ENCODE measurements at places on chromosomes 12 and 14.

DNA sequence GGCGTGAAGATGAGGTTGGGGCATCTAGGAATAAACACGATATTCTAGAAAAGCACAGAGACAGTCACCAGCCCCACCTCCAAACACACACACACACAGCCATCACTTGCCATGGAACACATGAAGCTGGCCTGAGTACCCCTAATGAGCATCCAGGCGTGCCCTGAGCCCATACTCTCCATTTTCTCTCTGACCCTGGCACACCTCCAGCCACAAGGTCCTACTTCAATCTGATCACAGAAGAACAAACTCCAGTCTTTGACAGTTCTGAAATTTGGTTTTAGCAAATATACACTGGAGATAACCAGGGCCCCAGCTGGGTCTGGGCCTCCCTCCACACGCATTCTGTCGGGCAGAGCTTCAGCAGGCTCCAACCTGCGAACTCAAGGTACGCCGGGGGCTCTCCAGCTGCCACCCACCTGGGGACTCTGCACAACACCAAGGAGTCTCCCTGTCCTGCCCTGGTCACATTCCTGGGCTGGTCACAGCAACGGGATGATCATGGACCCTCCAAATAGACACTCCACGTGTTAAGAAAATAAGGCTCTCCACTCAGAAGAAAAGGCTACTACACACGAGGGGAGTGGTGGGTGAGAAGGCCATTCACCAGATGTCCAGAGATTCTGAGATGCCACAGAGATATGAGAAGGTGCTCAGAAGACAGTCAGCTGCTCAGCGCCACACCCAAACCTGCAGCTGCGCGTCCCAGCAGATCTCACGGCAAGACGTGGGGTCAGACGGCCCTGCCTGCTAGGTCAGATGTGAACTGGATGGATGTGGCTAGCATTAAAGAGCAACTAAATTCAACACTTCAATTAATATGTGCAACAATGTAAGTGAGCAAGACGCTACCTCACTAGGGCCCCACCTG lies 57.0 kb upstream of the PNMA1 start:
- no peak for DNase-seq

DNA sequence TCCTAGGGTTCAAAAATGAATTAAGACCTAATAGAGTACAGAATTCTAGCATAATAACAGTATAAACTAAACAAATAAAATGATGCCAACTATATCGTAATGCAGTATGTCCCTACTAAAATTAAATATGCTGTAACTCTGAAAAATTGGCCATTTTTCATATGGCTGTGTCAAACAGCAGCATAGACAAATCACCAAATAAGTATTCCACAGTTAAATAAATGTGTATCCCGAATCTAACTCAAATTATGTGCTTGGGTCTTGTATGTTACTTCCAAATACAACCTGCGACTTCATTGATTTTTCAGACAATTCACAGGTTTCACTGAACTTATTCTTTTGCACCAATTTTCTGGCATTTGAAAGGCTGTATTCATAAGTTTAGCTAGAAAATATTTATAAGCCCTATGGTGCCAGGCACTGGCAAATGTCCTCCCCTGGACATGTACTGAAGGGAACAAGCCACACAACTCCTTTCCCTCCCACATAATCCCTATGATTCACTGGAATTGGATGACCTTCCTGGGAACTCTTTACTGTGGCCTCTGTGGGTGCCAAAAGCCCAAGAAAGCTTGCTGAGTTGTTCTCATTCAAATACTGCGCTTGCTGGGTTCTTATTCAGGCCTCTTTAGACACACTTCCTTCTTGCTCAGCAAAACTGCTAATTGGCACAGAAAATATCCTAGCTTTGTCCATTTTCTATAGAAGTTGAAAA lies 108.8 kb downstream of the KITLG start:
- no peak for DNase-seq

- no peak for DNase-seq
These were observed 36.0 kb downstream of the RTRAF start for GRCh38 chr14:52025310-52025709.

DNA sequence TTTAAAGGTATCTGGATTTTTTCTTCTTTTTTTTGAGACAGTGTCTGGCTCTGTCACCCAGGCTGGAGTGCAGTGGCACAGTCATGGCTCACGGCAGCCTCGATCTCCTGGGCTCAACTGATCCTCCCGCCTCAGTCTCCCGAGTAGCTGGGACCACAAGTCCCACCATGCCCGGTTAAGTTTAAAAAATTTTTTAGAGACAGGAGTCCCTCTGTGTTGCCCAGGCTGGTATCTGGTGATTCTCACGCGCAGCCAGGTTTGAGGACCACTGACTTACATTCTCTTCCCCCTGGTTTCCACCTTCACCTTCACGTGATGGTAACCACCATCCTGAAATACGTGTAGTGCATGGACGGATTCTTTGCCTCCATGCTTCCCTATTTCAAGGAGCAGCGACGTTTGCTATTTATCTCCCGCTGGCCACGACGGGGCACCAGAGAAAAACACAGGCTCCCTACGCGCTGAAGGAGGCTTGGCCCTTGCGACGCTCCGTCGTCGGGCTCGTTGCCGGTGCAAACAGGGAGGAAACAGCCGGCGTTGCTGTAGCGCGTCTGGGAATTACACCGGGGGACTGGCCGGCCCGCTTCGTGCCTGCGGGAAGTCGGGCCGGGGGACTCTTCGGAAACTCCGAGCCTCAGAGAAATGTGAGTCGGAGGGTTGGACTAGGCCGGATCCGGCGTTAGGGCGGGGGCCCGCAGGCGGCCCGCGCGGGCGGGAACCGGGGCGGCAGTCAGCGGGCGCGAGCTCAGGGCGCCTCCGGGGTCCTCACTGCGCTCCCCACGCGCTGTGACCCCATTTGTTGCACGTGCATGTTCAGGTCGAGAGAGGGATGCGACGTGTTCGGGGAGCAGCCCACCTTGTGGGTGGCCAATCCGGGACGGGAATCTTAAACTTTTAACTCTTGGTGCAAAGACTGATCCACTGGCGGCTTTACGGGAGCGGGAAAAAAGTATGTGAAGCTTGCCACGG lies at the start of gene TCHP:
TCHP (plus strand) TSS at position 492 of the 969 bp plus-strand sequence. CDS start 2,753 bp downstream, outside the sequence.
- peak; percentile 80 for DNase-seq

- DNase-seq, result no peak
These were observed 78.5 kb downstream of the VCPKMT start for GRCh38 chr14:50037852-50038251.

DNA sequence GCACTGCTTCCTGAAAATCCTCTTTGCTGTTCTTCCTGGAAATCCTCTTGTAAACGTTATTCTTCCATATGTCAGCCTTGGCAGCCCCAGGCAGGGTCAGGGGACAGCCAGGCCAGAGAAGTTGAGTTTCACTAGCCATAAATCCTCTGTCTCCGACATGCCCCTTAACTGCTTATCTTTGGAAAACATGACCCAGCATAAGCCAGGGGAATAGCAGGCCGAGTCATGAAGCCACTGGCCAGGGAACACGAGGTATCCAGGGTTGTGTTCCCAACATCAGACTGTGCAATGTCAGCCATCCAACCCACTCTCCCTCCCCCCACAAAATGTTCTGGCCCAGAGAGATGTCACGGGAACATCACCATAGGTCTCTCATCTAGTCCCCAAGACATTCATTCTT lies 453.9 kb downstream of the MED13L start:
- no peak for DNase-seq

DNA sequence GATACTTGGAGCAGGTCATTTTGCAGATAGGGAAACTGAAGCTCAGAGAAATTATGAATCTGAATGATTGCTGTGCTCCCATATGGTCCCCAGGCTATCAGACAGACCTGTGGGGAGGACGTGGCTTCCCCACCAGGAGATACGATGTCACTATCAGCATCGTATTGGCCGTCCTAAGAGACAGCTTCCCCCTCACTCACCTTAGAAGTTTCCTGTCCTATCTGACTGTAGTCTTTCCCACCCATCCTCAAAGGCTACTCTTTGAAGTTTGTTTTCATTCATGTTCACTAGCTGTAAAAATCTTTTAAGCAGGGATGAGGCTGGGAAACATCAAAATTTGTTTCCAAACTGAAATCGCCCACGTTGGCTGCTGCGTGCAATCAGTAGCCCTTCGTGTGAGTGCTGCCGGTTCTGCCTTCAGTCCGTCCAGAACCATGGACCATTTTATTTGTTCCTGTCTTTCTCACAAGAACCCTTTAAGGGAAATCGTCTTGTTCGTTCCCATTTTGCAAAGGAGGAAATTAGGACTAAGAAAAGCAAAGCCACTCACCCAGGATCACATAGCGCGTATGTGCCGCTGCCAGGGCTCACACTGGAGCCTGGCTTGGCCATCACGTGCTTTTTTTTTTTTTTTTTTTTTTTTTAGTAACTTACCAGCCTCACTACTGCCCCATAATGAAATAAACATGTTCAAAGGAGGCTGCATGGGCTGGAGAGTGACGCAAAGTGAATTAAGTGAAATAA lies 1.0 kb upstream of the KDM2B start:
- no peak for DNase-seq

DNA sequence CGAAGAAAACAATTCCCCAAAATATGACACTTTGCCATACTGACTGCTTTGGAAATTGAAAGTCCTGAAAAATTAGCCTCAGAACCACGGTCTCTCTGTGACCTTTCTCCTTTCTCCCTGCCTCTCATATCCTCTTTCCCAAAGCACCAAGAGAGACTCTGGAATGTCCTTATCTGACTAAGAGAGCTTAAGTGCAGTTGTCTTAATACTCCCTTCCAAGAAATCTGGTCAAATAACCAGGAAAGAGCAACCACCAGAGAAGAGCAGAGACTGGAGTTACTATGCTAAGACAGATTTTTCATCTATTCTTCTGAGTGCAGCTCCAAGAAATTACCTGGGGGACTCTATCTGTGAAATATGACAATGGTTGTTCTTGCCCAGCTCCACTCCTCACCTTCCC lies 10.5 kb upstream of the BTG1 start:
- DNase-seq, result no peak

DNA sequence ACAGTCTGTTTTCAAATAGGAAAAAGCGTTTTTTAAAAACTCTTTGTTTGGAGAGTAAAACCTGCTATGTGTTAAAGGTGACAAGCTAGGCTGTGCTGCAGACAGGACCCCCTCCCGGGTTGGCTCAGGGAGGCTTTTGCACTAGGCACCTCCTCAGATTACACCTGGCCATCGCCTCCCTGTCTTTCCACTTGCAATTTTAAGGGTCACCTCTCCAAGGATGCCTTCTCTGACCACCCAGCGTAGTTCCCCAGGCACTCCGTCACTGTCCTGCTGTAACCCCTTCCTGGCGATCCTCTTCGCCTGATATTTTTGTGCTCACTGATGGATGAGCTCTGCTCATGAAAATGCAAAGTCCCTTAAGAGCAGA lies 80.7 kb downstream of the NTF3 start:
- no peak for DNase-seq

DNA sequence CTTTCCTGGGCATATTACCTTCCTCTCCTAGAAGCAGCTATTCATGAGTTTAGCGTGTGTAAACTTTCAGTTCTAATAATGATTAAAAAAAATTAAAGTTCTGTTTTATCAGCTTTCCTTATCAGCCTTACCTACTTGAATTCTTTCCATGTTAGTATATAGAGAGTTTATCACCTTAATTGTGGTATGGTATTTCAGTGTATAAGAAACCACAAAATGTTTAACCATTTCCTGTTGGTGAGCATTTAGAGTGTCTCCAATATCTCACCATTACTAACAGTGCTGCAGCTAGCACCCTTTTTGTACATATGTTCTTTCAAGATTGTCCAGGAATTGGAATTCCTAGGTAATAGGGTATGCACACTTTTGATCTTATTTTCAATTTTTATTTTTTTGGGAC lies 89.5 kb downstream of the FBXO33 start:
- no peak for DNase-seq

- DNase-seq, result peak; percentile 11
These were observed 547 bp downstream of the ZNF140 start for GRCh38 chr12:133081159-133081780.

- DNase-seq, result no peak
These were observed 18.1 kb upstream of the IAPP start for GRCh38 chr12:21354641-21355040.

- DNase-seq, result no peak
These were observed 74.5 kb downstream of the CCDC60 start for GRCh38 chr12:119409043-119409442.

DNA sequence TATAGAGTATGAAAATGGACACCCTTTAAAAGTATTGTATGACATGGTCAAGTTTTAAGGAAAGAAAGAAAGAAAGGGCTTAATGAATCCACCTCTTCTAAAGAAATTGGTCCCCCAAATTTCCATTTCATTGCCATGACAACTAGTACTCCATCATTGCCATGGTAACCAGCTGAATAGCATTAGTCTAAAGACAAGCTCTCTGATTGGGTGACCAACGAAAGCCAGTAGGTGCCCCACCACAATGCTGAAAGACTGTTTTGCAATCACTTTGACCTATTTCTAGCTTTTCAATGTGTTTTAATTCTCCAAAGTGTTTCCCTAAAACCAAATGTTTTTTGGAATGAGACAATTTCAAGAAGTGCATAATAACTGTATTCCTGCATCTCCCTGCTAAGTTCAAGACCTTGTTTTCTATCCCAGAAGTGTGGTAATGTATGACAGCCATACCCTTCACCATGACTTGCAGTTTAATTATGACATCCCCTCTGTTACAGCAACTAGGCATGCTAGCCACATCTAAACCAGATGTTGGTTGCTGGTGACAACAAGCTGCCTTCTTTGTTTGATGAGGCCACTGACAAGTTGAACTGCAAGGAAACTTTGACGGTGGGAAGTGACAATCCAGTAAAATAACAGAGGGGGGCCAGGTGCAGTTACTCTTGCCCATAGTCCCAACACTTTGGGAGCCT lies 46.7 kb downstream of the KICS2 start:
- no peak for DNase-seq
